ENCODE measurements at places on chromosomes 3 and 15.

- H3K4me3 ChIP-seq = no peak overlapping the region
- DNase-seq = no peak
- H3K4me1 ChIP-seq = no peaks in the 10 kb centered on the region
- no peaks in the 10 kb centered on the region for H3K27me3 ChIP-seq
These were observed 252.3 kb downstream of the VGLL3 start for GRCh38 chr3:86738684-86739083.

DNA sequence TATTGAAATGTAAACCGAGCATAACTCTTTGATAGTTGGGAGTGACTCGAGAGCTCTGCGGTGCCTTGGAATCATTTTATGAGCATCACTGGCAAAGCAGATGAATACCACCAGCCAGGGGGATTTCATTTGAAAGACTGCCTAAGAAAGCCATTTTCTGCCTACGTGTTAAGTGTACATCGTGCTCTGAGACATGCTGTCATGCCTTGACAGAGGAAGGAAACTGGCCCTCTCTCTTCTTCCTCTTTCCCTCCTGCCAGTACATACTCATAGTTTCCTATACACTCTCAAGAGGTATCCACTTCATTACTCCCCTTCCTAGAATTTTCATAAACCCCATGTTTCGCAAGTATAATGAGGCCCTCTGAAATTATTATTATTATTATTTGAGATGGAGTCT, 8.8 kb downstream of the BCL2A1 start:
- H3K36me3 ChIP-seq = no peaks in the 10 kb centered on the region
- no peak for DNase-seq
- no peak overlapping the region for H3K27ac ChIP-seq
- H3K27me3 ChIP-seq = no peaks in the 10 kb centered on the region
- no peak overlapping the region for H3K4me3 ChIP-seq

- no peak overlapping the region for H3K27ac ChIP-seq
- no peak overlapping the region for H3K4me3 ChIP-seq
- DNase-seq = no peak
- H3K4me1 ChIP-seq = no peaks in the 10 kb centered on the region
- H3K36me3 ChIP-seq = no peaks in the 10 kb centered on the region
- H3K27me3 ChIP-seq = peaks cover 2% of the 10 kb centered on the region
These were observed 76.0 kb downstream of the SLCO3A1 start for GRCh38 chr15:91929509-91929908.

DNA sequence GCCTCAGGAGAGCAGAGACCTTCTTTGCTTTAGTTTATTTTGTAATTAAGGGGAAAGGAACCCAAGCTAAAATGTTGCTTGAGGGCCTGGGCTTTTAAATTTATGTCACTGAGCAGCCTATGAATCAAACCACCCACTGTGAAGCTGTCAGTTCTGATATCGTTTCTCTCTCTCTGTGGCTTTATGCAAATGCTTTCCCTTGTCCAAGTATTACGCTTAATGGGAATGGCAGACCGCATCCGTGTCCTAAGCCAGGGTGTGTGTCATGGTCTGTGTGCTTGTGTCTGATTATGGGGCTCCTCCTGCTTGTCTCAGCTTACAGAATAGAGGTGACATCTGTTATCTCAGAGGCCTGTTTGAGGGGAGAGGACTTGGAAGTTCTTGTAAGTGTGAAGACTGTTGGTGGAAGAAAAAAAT, 82.4 kb downstream of the EBLN2 start:
- H3K4me1 ChIP-seq = no peaks in the 10 kb centered on the region
- H3K27ac ChIP-seq = no peak overlapping the region
- no peak overlapping the region for H3K4me3 ChIP-seq
- no peak for DNase-seq
- H3K27me3 ChIP-seq = 0 out of 2 replicates have a peak, but pooled peaks cover 4% of the 10 kb centered on the region

All from SJSA1 (cell line).